Smooth muscle cell of the pulmonary artery (primary cell): ENCODE measurements at places on chromosomes 5 and 9. TPM values are rescaled to one million over a fixed set of nuclear protein-coding genes. Genes with fewer than 3 reads are reported as not detected.

OTULIN gene
- total RNA-seq, result 17.4 and 18.3 TPM in 2 replicates

ADAMTSL1 gene
- total RNA-seq, result 111 and 128 TPM in 2 replicates

ZFP37 gene
- 2.3 and 3.0 TPM in 2 replicates for total RNA-seq

PRSS3 gene
- 12.1 and 14.8 TPM in 2 replicates for total RNA-seq

TYRP1 gene
- total RNA-seq, result 0.07 and 2.5 TPM in 2 replicates

CARTPT gene
- total RNA-seq, result not detected in 2 replicates

F2RL1 gene
- total RNA-seq, result 39.7 and 121 TPM in 2 replicates

PCDHGA1 gene
- total RNA-seq, result 1.2 and 1.4 TPM in 2 replicates

MRPL50 gene
- total RNA-seq, result 8.3 and 9.4 TPM in 2 replicates

OMD gene
- total RNA-seq, result 1.2 and 2.2 TPM in 2 replicates

CEP72 gene
- 2.3 and 3.0 TPM in 2 replicates for total RNA-seq

COL27A1 gene
- 12.7 and 15.2 TPM in 2 replicates for total RNA-seq

SLC36A3 gene
- total RNA-seq, result not detected in 2 replicates

EGFLAM gene
- 2.9 and 13.8 TPM in 2 replicates for total RNA-seq

TLX3 gene
- total RNA-seq, result not detected in 2 replicates

PGGT1B gene
- total RNA-seq, result 16.1 and 20.8 TPM in 2 replicates

WDR55 gene
- total RNA-seq, result 23.5 and 23.7 TPM in 2 replicates

CARD9 gene
- 0.85 and 3.1 TPM in 2 replicates for total RNA-seq

SPATA31A3 gene
- total RNA-seq, result not detected in 2 replicates

ETF1 gene
- total RNA-seq, result 120 and 126 TPM in 2 replicates

F12 gene
- total RNA-seq, result 0.17 TPM in 1 of 2 replicates, not detected in the other

PPIC gene
- 77.2 and 93.4 TPM in 2 replicates for total RNA-seq

ANKRD34B gene
- total RNA-seq, result not detected in 2 replicates

KCNIP1 gene
- not detected in 2 replicates for total RNA-seq

CNTFR gene
- 0.07 TPM in 1 of 2 replicates, not detected in the other for total RNA-seq

SQSTM1 gene
- 670 and 3,659 TPM in 2 replicates for total RNA-seq

KIF2A gene
- 52.5 TPM in 2 replicates for total RNA-seq

FOXD4L4 gene
- total RNA-seq, result 0.17 and 0.20 TPM in 2 replicates

PDE8B gene
- total RNA-seq, result 0.40 and 0.46 TPM in 2 replicates

TMEFF1 gene
- 2.4 and 5.2 TPM in 2 replicates for total RNA-seq

SHROOM1 gene
- total RNA-seq, result 2.7 and 7.0 TPM in 2 replicates

CCDC183 gene
- 0.52 and 0.89 TPM in 2 replicates for total RNA-seq

RGS14 gene
- total RNA-seq, result 2.7 and 3.3 TPM in 2 replicates

EDIL3 gene
- 324 and 430 TPM in 2 replicates for total RNA-seq

NMUR2 gene
- total RNA-seq, result not detected in 2 replicates

IL13 gene
- total RNA-seq, result not detected in 2 replicates
